ENCODE measurements at places on chromosomes 1 and 21.

GRCh38 chr1:159705251-159705903, 9.0 kb downstream of the CRP start:
- DNase-seq: no peak

GRCh38 chr1:14666373-14666772, 67.9 kb downstream of the KAZN start:
- no peak for DNase-seq

- DNase-seq: no peak
Observed at GRCh38 chr1:25809283-25809926, 9.4 kb downstream of the SELENON start.

GRCh38 chr1:89042491-89042890, 19.8 kb upstream of the GBP3 start:
- DNase-seq: no peak

DNA sequence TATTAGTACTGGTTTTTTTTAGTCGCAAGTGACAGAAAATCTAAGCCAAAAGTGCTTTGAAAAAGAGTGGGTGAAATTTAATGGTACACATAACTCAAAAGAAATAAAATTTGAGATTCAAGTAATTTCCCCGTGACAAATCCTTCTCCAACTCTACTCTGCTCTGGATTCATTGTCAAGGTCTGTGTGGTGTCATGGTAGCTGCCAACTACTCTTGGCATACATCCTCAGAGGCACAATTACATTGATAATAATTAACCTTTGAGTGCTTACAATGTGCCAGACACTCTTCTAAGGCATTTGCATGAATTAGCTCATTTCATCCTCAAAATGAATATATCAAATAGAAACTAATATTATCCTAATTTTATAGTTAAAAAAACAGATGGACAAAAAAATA, 1153.9 kb upstream of the NCAM2 start:
- no peak for DNase-seq

GRCh38 chr1:112790920-112791722, 76.0 kb upstream of the PPM1J start:
- no peak for DNase-seq

All from frontal cortex (tissue), 4 donors.